ENCODE measurements at places on chromosomes 13 and 19.

GRCh38 chr13:41408121-41408520 is 49.2 kb upstream of the RGCC start:
- no peak for DNase-seq

- DNase-seq = no peak
Observed at GRCh38 chr13:39692660-39693438, 37.4 kb downstream of the COG6 start.

DNA sequence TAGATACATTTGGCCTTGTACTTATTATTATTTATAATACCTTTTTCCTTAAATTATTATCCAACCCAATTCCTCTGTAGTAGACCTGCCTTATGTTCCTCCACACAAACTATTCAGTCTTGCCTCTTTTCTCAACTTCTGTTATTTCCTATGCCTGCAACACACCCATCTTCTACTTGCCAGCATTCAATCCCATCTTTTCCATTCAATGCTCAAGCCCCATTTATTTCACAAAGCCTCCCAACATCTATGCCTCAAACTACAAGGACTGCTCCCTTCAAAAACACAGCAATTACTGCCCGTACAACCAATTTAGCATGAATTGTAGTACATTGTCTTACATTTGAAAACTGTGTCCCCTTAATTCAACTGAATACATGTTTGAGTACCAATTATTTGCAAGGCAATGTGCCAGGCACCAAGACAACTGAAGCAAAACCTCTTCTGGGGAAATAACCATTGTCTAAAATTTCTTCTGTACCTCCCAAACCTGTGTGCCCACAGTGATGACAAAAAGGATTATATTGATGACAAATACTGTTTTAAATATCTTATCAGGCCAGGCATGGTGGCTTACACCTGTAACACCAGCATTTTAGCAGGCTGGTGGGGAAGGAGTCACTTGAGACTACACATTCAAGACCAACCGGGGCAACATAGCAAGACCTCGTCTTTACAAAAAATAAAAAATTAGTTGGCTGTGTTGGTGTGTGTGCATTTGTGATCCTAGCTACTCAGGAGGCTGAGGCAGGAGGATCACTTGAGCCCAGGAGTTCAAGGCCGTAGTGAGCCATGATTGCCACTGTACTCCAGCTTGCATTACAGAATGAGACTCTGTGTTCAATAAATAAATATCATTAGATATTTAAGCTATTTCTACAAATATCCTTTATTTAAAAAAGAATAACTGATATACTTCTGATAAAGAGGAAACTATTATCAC is 35.1 kb downstream of the ELF1 start:
- no peak for DNase-seq

- DNase-seq = no peak
Observed at GRCh38 chr13:20442798-20443381, 82.8 kb downstream of the CRYL1 start.

GRCh38 chr19:43467730-43468129 is 2.3 kb upstream of the LYPD3 start:
- DNase-seq = no peak

Data from D341Med (cell line).